ENCODE measurements at places on chromosomes 6 and 20.
A peak's percentile ranks its signal among the peaks of the same experiment; 100 is the strongest.

GRCh38 chr20:49786668-49787370 is 25.8 kb upstream of the SLC9A8 start:
- peak; percentile 58 for DNase-seq

- no peak for DNase-seq
Measured at GRCh38 chr6:18742406-18742805, 355.3 kb downstream of the RNF144B start.

- peak; percentile 81 for DNase-seq
Measured at GRCh38 chr6:156686995-156687788, 90.0 kb upstream of the ARID1B start.

DNA sequence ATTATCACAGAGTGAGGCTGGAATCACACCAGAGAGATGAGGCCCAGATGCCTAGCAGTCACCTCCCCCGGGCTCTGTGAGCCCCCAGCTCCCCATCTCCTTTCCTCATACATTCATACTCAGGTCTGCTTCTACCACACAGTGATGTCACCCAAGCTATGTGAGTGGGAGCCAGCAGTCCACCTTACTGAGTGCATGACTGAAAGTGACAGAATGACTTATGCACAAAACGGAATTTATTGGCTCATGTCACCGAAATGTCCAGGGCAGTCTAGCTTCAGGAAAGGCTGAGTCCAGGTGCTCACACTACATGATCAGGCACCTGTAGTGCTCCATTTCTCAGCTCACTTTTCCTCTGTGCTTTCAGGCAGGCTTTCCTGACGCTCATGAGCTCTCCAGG is 36.7 kb upstream of the CCN6 start:
- no peak for DNase-seq

GRCh38 chr6:132669690-132670291 is 10.8 kb upstream of the TAAR1 start:
- DNase-seq: peak; percentile 75

DNA sequence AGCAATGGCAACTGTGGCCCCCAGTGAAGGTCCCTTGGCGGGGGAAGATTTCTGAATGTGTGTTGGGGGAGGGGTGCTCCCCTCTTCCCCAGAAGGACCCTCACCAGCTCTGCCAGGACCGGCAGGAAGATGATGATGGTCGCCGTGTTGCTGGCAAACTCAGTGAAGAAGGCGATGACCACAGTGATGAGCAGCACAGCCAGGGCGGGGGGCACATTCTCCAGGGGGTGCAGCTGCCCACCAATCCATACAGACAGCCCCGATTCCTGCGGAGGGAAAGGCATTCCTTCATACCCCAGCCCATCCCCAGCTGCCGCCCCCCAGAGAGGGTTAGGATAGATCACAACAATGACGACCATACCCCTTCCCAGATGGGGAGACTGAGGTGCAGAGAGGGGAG is 15.7 kb upstream of the OCSTAMP start:
- DNase-seq: no peak

DNA sequence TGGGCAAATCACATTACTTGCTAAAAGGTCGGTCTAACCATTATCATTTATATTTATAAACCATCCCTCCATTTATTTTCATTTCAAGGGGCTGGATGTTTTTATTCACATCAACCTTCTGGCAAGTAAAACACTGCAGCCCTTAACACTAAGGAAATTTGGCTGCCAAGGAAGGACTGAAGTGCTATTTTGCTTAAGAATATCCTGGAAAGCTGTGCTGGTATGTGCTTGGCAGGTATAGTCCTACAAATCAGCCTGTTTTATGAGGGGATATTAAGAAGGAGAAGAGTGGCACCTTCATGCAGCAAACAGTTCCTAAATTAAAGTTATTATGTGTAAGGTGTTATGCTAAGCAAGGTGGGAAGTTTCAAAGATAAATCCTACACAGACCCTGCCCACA is 9.8 kb downstream of the PHACTR2 start:
- DNase-seq: no peak

GRCh38 chr6:156844089-156844488 is 66.9 kb downstream of the ARID1B start:
- DNase-seq: no peak

DNA sequence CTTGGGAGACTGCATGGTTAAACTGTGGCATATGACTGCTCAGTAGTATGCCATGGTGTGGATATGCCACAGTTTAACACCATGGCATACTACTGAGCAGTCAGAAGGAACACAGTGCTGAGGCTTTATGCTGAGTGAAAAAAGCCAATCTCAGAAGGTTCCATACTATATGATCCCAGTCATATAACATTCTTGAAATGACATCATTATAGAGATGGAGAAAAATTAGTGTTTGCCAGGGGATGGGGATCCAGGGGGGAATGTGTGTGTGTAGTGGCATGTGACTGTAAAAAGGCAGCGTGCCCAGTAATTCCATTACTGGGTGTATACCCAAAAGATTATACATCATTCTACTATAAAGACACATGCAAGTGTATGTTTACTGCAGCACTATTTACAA is 85.8 kb downstream of the FOXF2 start:
- DNase-seq: no peak

- DNase-seq: peak; percentile 78
Measured at GRCh38 chr6:30700340-30700739, 9.6 kb upstream of the NRM start.

GRCh38 chr6:34475238-34475682 is 9.4 kb downstream of the PACSIN1 start:
- DNase-seq: no peak

DNA sequence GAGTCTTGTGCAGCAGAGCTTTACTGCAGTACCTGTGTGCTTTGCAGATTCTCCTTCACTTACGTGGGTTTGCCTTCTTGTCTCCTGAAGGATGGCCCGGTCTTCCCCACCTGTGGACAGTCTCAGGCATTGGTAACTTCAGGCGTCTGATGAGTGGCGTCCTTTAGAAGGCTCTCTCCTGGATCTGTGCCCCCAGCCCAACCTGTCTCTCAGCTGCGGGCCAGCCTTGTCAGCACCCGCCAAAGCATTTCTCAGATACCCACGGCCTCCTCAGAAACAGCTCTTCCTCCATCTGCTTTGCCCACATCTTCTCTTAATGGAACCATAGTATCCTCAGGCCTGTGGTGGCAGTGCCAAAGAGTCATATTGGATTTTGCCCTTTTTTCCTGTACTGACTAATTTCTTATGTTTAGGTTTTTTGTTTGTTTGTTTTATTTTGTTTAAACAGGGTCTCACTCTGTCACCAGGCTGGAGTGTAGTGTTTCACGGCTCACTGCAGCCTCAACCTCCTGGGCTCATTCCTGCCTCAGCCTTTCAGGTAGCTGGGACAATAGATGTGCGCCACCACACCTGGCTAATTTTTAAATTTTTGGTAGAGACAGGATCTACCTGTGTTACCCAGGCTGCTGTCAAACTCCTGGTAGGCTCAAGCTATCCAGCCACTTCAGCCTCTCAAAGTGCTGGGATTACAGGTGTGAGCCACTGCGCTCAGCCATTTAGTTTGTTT is 96.6 kb downstream of the ARID1B start:
- no peak for DNase-seq

GRCh38 chr20:49320460-49320859 is 42.6 kb upstream of the ZNFX1 start:
- peak; percentile 19 for DNase-seq

DNA sequence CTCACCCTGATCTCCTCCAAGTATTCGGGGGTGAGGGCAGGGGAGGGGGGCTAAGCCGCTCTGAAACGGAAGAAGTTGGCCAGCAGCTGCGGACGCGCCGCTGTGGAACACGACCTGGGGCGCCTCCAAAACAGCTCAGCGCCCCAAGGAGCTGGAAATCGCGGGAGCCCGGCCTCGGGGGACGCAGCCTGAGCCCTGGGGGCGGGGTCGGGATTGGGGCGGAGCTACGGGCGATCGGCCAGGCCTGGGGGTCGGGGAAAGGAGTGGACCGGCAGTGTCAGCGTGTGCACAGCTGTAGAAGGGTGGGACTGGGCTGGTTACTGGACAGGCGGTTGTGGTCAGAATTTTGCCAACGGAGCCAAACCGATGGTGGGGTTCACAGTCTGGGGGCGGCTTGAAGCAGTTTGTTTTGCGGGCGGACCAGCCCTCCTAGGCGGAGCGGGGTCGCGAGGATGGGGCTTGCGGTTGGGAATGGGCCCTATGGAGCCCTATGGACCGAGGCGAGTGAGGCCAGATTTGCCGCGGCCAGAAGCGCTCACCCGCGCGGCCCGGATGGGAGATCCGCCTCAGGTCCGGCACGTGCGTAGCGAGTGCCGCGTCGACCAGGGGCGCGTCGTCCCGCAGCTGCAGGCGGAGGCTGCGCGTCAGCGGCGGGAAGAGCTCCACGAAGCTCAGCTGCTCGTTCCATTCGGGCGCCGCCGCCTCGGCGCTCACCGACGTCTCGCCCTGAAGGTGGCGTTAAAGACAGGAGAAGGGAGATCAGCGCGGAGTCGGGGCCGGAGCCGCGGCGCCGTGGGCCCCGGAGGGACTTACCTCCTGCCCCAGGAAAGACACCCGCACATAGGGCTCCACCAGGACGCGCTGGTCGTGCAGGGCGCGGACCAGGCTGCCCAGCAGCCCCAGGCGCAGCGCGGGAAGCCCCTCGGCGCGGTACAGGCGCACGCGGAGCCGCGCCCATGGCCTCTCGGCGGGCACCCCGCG is 14.3 kb upstream of the SPAG4 start:
- peak; percentile 68 for DNase-seq

DNA sequence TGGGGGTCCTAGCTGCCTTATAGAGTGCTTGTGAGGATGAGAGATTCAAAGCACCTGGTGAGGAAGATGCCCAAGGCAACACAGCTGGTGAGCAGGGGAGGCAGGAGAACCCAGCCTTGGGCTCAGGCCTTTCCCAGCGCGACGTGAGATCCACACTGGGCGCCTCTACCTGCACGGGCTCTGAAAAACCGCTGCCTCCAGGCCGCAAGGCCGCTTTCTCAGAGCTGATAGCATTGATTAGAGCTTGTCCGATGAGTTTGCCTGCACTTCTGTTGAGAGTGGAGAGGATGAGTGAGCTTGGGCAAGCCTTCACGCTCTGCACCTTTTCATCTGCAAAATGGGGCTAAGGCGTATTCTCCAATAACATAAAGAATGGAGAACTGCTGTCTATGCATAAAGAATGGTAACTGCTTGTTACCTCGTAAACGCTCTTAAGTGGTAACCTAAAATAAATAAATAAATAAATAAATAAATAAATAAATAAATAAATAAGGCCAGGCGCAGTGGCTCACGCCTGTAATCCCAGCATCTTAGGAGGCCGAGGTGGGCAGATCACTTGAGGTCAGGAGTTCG is 916 bp downstream of the PABPC1L start:
- peak; percentile 45 for DNase-seq

All from trophoblast cell (in vitro differentiated cells and primary cell).